Cardiac ventricle fibroblast (primary cell): ENCODE measurements at places on chromosomes 3 and 15. TPM values are rescaled to one million over a fixed set of nuclear protein-coding genes. Genes with fewer than 3 reads are reported as not detected.

Gene HOMER2
- 1.00 and 1.5 TPM in 2 replicates for total RNA-seq

Gene LRRIQ4
- total RNA-seq = not detected in 2 replicates

Gene GRAMD1C
- 1.6 and 1.8 TPM in 2 replicates for total RNA-seq

Gene PRSS50
- not detected in 2 replicates for total RNA-seq

Gene KBTBD13
- total RNA-seq = not detected in 2 replicates

Gene LIPH
- total RNA-seq = 1.9 and 2.3 TPM in 2 replicates

Gene MYRIP
- 0.12 and 0.34 TPM in 2 replicates for total RNA-seq

Gene FEZF2
- total RNA-seq = not detected in 2 replicates

Gene FETUB
- total RNA-seq = not detected in 2 replicates

Gene CNTN6
- not detected in 2 replicates for total RNA-seq

Gene PDZRN3
- total RNA-seq = 44.8 and 46.0 TPM in 2 replicates

Gene LSAMP
- 5.2 and 7.9 TPM in 2 replicates for total RNA-seq

Gene OCA2
- not detected in 2 replicates for total RNA-seq

Gene SAMMSON
- not detected in 2 replicates for total RNA-seq

Gene C3orf85
- not detected in 2 replicates for total RNA-seq

Gene TYRO3
- total RNA-seq = 9.1 and 11.5 TPM in 2 replicates

Gene GYG1
- 21.7 and 27.2 TPM in 2 replicates for total RNA-seq

Gene PCBP4
- 35.4 and 50.2 TPM in 2 replicates for total RNA-seq

Gene ATP13A5
- not detected in 2 replicates for total RNA-seq

Gene RTP3
- total RNA-seq = not detected in 2 replicates

Gene CACNA2D2
- total RNA-seq = not detected in 2 replicates

Gene C2CD4A
- total RNA-seq = 0.05 and 0.06 TPM in 2 replicates

Gene PCCB
- total RNA-seq = 19.7 and 21.9 TPM in 2 replicates

Gene PROK2
- total RNA-seq = not detected in 2 replicates

Gene CRABP1
- not detected in 2 replicates for total RNA-seq

Gene CEP19
- 3.2 and 4.7 TPM in 2 replicates for total RNA-seq

Gene SEMA7A
- total RNA-seq = 3.2 and 4.4 TPM in 2 replicates

Gene HDC
- total RNA-seq = not detected in 2 replicates

Gene BCHE
- total RNA-seq = 1.9 and 2.9 TPM in 2 replicates

Gene ADCY5
- 0.37 and 1.2 TPM in 2 replicates for total RNA-seq

Gene MFSD1
- total RNA-seq = 46.8 and 51.8 TPM in 2 replicates

Gene RNU5B-1
- not detected in 2 replicates for total RNA-seq

Gene SMCO1
- not detected in 2 replicates for total RNA-seq

Gene FBXO40
- total RNA-seq = not detected in 2 replicates

Gene SI
- total RNA-seq = not detected in 2 replicates

Gene PLA1A
- not detected in 2 replicates for total RNA-seq

Gene GP5
- 0.06 and 0.10 TPM in 2 replicates for total RNA-seq

Gene EMC7
- 59.3 and 76.5 TPM in 2 replicates for total RNA-seq
